ENCODE measurements at places on chromosomes 1 and 21.

- no peak for DNase-seq
Observed at GRCh38 chr1:220616836-220617235, 73.3 kb upstream of the C1orf115 start.

- DNase-seq, result no peak
Observed at GRCh38 chr21:45618846-45619485, 24.6 kb upstream of the PCBP3 start.

DNA sequence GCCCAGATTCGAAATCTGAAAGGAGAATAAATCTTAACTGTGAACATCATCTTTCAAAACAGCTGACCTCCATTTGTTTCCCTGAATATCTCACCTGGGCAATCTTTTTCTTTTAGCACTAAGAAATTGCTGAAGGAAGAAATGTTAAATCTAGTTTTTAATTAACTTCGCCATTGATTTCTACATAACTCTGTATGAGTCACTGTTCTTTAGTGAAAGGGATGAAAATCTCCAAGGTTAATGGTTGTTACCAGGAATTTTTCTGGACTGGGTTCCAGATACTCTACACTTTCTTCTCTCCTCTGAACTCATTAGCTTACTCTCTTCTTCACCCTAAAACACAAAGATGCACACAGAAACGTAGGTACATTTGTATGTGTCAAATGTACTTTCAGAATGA lies 235.7 kb downstream of the BACH1 start:
- no peak for DNase-seq

DNA sequence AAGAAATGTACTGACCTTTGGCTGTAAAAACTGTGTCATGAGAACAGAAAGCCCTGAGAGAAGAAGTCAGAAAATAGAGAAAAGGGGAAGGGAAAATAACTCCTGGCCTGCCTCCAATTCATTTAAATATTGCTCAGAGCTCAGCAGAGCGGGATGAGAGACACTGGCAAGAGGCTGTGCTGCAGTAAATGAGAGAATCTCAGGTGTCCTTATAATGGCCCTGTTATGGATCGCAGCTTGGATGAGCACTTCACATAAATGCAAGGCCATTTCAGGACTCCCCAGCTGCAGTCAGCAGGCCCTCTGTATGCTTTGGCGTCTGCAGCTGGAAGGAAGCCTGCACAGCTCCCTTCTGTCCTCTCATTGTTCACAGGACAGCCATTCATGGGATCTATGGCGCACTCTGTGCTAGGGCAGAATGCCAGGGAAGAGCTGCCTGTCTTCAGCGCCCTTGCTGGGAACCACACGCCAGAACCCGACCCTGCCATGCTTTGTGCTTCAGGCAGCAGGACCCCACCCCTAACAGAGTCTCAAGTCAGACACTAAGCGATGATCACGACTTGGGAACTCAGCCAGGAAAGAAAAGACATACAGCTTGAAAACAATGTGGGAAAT lies 20.7 kb upstream of the ABCB10 start:
- peak; percentile 52 for DNase-seq

DNA sequence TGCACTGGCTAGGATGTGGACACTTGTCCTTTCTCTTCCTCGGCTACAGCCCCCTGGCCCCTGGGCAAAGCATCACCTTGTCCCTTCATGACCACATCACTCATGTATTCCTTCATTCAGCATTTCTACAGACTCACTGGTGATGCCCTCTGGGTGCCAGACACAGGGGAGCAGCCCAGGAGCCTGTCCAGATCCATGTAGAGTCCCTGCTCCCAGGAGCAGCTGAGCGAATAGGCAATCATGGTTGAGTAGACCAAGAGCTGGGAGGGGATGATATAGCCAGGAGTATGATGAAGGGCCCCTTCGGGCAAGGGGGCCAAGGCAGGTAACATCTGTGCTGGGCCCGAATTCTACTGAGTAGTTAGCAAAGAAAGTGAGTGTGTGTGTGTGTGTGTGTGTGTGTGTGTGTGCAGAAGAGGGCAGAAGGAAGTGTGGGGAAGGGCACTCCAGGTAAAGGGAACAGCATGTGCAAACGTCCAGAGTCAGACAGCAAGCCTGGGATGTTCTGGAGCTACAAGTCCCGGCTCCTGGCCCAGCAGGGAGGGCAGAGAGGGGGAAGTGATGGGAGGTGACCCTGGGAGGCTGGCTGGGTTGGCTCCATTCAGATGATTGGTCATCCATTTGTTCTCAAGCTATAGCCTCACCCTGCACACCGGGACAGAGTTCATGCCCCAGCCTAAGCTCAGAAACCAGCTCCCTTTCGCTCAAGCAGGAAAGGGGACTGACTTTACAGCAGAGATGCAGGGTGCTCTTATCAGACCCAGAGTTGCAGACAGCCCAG lies 21.0 kb upstream of the PIK3CD start:
- DNase-seq, result no peak

- DNase-seq, result peak; percentile 95
Observed at GRCh38 chr1:41101950-41102607, 80.6 kb upstream of the SLFNL1 start.

DNA sequence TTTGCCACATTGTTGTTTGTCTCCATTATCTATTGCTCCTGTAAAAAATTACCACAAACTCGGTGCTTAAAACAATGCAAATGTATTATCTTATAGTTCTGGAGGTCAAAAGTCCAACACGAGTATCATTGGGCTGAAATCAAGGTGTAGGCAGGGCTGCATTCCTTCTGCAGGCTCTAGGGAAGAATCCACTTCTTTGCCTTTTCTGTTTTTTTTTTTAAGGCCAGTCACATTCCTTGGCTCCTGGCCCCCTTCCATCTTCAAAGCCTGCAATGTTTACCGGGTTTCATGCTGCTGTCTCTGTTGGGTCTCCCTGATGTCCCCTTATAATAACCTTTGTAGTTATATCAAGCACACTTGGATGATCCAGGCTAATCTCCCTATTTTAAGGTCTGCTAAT lies 212.7 kb downstream of the PTBP2 start:
- DNase-seq, result no peak

DNA sequence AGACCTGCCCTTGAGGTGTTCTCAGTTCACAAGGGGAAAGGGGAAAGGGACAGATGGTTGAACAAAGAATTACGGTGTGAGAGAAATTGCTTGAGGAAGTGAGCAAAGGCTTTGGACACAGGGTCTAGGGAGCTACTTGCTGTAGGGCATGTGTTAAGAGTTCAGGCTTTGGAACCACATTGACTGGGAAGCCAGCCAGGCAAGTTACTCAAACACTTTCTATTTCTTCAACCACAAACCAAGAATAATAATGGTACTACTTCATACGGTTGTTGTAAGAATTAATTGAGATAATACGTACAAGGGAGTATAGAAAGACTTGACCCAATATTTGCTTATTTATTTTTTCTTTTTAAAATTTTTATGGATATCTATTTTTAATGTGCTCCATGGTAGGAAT lies 26.6 kb downstream of the AK4 start:
- peak; percentile 97 for DNase-seq

DNA sequence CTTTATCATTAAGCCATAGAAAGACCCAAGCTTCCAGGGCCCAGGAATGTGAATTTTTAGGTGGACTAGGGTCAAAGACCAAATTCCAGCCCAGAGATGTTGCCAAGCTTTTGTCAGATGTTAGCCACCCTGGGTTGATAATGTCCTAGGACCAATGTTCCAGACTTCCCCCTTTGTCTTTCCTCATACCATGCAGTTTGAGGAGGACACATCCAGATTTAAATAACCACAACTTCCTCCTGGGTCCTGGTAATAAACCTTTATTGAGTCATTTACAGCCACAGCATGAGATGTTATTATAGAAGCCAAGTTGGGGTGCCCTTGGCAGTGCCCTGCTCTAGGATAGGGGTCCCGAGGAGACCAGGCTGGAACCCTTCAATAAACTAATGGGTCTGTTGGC lies 5.9 kb downstream of the TNR start:
- no peak for DNase-seq

- no peak for DNase-seq
Observed at GRCh38 chr21:42264245-42265195, 45.6 kb downstream of the ABCG1 start.

DNA sequence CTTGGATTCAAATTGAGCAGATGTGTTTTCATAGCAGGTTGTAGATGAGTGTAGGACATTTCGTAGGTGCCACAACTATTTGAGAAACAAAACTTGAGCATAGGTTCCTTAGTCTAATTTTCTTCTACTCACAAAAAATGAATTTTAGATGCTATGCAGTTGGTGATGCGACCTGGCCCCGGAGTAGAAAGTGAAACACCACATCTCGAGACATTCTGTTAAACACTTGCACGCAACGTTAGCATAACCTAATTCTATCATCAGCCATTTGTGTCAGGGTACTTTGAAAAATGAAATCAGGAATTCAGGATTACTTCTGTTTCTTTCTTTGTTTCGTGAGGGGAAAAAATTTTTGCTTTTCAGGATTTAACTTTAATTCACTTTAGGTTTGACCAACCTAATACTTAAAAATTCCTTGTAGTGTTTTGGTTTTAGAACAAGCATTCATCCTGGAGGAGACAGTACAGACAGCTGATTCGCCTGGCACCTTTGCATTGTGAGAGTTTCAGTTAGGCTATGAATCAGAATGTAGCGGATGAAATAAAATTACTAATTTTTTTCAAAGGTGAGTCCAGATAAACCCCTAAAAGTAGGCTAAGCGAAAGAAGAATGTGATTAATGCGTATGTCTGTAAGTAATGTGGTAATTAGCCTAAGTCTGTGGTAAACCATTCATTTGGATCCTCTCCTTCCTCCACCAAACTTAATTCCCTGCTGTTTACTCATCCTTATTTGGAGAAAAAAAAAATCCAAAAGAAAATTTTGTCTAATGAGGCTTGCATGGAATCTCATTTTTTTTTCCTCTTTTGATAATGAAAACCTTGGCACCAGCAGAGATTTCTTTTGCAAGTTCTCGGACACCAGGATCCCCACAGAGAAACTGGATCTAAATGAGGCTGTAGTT lies 44.9 kb downstream of the MAP3K21 start:
- no peak for DNase-seq

GRCh38 chr1:36520056-36520455 lies 37.3 kb upstream of the CSF3R start:
- DNase-seq, result no peak

- no peak for DNase-seq
Observed at GRCh38 chr1:207904391-207904790, 6.5 kb downstream of the CD34 start.

DNA sequence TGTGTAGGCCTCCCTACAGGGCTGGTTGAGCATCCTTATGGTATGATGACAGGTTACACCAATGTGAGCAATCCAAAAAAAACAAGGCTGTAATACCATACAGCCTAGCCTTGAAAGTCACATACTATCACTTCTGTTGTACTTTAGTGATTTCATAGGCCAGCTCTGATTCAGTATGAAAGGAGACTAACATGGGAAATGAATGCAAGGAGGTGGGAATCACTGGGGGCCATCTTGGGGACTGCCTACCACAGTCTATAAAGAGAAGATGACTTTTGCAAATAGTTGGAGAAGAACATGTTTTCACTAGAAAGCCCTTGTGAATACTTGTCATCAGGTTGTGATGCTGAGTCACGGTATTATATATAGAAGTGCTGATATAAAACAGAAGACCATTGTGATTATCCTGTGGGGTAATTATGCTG lies 270.7 kb downstream of the S1PR1 start:
- peak; percentile 75 for DNase-seq

DNA sequence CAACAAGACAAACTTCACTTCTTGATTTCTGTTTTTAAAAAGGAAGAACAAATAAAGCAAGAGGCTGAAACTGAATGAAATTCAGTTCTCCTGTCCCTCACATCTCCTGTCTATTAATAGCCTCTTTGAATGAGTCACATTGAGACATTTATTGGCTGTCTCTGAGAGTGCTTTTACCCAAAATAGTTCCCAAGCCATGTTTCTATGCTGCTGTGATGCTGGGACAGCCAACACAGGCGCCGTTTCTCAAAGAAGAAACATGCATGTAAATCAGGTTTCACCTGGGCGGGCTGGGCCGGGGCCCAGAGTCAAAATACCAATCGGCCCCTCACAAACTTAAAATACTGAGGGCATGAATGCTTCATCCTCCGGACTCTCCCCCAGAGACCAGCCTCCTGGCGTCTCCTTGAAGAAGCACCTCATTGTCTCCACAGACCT lies 105.2 kb downstream of the EDEM3 start:
- DNase-seq, result peak; percentile 61

DNA sequence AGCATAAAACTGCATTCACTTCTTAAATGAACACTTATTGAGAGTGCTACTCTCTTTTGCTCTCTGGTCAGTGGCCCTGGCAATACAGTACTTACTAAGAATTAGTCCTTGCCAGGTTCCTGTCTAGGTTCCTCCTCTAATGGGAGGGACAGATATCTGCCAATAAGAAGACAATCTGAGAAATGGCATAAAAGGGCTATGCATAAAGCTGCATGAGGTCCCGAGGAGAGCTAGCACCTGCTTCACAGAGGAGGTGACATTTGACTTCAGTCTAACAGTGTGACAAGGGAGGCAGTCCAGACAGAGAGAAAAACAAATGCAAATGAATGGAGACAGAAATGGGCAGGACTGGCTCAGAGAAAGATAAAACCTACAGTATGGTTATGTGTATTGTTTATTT lies 357.1 kb upstream of the SGIP1 start:
- no peak for DNase-seq

GRCh38 chr1:29569971-29570634 lies 333.8 kb downstream of the PTPRU start:
- DNase-seq, result peak; percentile 45

GRCh38 chr1:231626951-231627614 lies 493 bp downstream of the DISC1 start:
- DNase-seq, result peak; percentile 61

GRCh38 chr1:24361811-24362210 lies 42.7 kb downstream of the GRHL3 start:
- DNase-seq, result no peak

DNA sequence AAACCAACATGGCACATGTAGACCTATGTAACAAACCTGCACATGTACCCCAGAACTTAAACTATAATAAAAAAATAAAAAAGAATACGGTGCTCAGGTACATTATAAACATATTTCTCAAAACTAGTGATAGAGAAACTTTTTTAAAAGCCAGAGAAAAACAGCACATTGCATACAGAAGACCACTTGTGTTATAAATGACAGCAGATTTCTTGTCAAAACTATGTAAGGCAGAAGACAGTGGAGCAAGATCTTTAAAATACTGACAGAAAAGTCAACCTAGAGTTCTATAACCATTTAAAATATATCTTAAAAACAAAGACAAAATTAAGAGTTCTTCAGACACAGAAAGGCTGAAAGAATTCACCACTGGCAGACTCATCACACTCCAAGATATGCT lies 144.7 kb downstream of the NEGR1 start:
- no peak for DNase-seq

GRCh38 chr1:21050031-21050430 lies 126.7 kb downstream of the EIF4G3 start:
- DNase-seq, result peak; percentile 44

GRCh38 chr1:18630511-18631495 lies at the start of gene PAX7:
Gene PAX7 (plus strand): TSS chr1:18630846. CDS start chr1:18631604, 758 bp downstream.
- no peak for DNase-seq

DNA sequence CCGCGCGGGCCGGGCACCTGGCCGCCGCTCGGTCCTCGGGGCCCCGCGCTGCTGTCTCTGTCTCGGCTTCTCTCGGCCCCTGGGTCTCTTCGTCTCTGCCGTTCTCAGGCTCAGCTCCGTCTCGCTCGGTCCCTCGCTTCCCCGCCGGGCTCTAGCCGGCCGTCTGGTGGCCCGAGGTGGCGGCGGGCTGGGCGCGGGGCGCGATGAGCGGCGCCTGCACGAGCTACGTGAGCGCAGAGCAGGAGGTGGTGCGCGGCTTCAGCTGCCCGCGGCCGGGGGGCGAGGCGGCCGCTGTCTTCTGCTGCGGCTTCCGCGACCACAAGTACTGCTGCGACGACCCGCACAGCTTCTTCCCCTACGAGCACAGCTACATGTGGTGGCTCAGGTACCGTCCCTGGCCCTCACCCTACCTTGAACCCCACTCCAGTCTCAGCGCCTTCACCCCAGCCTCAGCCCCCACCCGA lies 355 bp downstream of the SHISAL2A start:
- no peak for DNase-seq
